Inflammatory macrophage treated with lipopolysaccharide for 1 hour (primary cell): ENCODE measurements at places on chromosomes 7 and 10.

DNA sequence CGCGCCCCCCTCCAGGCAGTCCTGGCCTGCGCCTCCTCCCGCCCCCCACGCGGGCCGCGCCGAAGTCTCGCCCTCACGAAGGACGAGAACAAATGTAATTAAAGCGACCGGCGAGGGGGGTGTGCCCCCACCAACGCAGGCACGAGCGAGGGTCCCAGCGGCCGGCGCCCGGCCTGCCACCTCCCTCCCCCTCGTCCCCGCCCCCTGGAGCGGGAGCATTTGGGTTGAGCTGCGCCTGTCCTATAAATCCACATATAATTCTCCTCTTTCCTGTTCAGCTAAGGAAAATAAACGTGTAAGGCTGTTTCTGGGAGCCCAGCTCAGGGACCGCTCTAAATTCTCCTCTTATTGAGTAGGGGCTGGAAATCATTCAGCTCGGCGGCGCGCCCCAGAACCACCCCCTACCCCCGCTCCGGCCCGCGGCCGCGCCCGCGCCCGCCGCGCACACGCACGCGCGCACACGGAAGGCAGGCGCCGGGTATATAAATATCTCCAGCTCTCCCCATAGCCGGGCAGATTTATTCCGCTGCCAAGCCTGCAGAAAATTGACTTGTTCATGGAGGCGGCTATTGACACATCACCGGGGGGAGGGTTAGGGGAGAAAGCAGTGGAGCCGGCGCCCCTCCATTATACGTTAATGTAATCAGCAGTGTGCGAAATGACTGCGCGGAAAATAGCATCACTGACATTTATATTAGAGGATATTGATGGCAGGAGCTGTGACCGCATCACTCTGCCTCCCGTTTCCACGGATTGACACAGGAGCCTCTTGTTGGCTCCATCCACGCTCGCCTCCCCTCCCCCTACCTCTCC is 61.6 kb upstream of the BTRC start:
- no peak for DNase-seq

DNA sequence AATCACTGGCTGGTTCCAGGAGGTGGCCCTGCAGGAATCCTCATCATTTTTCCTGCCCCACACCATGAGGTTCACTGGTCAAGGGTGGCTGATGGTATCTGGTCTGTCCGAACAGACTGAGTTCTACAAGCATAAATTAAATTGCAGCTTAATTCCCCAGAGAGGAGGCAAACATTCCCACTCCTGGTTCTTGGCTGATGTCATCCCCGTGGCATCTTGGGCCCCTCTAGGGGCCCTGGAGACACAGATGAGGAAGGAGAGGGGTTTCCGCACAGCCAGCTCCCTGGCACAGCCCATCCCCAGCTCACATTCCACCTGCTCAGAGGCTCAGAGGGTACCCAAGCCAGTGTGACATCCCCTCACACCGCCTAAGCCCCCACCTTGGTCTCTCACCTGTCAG is 5.3 kb upstream of the KLRG2 start:
- no peak for DNase-seq

DNA sequence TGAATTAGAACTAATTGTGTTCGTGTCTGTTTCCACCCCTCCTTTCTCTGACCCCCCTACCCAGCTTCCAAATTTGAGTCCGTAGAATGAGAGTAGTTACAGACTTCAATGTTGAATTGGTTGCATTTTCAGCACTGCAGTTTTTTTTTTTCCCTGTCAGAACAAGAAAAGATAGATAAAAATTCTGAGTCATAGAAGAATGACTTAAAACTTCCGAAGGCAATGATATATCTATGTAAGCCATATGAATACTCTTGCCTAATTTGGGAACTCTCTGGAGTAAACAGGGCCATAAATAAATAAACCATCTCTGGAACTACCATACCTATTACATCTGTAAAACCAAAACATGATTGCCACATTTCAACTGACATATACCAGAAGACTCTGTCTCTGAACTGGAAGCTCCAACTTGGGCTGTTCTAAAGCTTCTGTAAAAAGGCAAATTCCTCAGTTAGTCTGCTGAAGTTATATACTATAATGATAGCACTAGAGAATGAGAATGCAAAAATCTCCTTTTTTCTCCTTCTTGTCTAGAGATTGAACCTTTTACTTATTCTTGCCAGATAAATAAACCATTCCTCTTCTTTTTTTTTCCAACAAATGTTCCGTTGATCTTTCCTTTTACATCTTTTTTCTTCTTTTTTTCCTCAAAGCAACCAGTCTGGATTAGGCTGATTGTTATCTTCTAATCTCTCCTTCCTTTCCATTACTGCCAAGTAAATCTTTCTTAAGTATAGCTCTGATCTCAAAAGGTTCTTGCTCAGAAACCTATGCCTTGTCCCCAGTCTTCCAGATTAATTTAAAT is 23.5 kb downstream of the VCL start:
- DNase-seq: peak; percentile 51

DNA sequence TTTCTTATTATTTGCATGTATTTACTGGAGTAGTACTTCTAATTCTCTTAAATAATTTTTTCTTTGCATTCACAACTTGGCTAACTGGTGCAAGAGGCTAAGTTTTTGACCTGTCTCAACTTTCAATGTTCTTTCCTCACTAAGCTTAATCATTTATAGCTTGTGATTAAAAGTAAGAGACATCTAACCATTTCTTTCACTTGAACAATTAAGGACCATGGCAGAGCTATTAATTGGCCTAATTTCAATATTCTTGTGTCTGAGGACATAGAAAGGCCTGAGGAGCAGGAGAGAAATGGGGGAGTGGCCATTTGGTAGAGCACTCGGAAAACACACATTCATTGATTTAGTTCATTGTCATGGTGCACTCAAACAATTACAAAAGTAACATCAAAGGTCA is 141.4 kb upstream of the TMEM196 start:
- DNase-seq: no peak

DNA sequence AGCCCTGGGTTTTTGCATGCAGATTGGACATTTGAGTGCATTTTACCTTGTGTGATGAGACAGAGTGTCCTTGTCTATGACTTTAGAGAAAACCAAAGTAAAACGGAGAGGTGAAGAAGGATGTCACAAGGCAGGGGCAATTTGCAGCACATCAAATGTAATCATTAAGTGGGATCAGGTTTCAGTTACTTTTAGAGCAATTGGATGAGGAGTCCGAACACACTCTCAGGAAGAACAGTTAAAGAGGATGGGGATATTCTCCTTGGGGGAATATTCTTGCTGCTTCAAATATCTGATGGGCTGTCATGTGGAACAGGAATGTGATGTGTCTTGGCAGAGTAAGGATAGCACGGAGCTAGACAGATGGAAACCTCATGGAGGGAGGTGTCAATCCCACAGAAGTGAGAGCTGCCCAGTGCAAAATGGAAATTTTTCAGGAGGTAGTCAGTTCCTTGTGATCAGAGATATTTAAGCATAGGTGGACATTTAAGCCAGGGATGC is 757 bp downstream of the RAB19 start:
- DNase-seq: no peak

DNA sequence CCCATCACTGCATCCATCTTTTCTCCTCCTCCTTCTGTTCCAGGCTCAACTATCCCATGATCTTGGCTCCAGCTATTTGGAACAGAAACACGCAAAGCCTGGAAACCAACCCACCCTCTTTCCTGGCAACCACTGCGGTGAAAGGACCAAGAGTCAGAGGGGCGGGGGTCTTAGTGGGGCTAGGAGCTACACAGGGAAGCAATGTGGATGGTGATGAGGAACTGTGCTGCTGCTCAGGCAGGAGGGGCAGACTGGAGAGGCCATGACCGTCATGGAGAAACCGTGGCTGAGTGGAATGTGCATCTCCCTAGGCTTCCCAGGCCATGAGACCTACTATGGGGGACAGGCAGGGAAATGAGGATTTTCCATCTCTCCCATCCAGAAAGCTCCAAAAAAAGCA is 25.6 kb downstream of the PLAC9 start:
- DNase-seq: no peak

DNA sequence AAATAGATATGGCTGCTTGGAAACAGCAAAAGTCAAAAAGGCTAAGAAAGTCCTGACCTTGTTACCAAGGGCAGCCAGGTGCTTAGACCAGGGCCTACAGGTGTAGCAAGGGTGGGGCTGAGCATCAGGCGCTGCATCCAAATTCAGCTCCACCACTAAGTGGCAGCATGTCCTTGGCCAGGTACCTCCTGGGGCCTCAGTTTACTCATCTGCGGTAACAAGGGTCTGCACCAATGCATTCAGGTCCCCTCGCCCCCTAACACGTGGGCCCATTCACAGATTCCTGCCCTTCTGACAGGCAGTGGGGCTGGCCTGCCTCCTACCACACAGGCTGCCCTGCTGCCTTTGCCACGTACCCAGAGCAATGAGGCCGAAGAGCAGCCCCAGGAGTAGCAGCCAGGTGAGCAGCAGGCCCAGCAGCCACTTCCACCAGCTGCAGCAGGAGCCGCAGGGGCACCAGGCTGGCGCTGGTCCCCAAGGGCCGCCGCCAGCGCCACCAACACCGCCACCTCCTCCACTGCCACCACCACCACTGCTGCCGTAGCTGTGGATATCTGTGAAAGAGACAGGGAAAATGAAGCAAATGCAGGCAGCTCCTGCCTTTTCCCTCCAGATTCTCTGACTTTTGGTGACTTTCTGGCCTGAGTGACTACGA is 28.9 kb downstream of the COL17A1 start:
- DNase-seq: no peak

- no peak for DNase-seq
These were observed 104.4 kb downstream of the SVIL start for GRCh38 chr10:29530112-29530976.
